H7 (cell line): ENCODE measurements at places on chromosomes 5 and 9.
A peak's percentile ranks its signal among the peaks of the same experiment; 100 is the strongest.

GRCh38 chr5:83385812-83386211, 85.7 kb upstream of the VCAN start:
- no peak for DNase-seq

- DNase-seq, result peak; percentile 51
Observed at GRCh38 chr5:79702606-79703380, 13.2 kb downstream of the CMYA5 start.

DNA sequence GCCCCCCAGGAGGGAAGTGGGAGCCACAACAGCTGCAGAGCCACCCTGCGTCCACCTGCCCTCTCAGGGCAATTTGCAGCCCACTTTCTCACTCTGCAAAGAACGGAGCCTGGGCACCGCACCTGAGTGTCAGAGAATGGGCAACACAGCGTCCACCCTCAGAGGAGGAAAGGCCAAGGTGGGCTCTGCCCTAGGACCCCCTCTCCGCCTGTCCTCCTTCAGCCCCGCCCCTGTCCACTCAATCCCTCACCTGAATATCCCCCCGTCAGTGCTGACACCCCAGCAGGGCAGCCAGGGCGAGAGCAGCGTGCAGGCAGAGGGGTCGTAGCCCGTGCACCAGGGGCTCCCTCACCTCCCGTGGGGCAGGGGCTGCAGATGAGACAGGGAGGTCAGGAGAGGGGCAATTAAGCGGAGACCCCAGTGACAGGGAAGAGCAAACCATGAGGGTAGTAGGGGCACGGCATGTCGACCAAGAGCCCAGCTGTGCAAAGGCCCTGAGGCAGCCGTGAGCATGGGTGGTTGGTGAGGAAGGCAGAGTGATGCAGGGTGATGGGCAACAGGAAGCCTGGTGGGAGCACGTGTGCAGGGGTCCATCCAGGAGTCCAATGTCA, 140.3 kb downstream of the OLFM1 start:
- DNase-seq, result no peak

DNA sequence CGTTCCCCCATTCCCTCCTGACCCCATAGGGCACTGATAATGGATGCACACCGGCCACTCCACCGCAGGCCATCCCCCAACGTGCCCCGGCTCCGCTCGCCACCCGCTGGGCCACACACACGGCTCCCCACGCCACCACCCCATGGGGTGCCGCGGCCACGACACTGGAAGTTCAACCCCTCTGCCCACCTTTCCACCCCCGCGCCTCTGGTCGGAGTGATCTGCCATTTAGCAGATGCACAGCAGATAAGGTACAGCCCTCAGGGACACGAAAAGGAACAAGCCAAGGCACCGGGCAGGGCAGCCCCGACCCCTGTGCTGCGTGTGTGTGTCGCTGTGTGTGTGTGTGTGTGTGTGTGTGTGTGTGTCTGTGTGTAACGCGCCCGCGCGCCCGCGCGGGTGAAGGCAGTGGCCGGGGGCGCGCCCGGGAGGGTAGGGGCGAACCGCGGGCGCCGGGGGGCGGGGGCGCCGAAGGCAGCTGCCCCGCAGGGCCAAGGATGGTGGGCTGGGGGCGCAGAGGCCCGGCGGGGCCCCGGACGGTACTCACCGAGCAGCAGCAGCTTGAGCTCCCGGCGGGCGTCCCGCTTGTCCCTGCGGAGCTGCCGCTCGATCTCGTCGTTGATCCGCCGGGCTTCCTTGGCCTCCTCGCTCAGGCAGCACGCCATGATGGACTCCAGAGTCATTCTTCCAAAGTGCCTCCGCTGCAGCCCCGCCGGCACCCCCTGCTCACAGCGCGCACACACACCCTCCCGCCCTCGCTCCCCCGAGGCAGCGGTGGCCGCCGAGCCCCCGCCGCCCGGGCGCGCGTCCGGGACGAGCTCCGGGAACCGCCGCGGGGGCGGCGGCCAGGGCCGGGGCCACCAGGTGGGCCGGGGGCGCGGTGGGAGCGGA, 813 bp downstream of the GNAQ start:
- peak; percentile 83 for DNase-seq

GRCh38 chr5:126544087-126544740, 50.8 kb downstream of the ALDH7A1 start:
- DNase-seq, result peak; percentile 30

DNA sequence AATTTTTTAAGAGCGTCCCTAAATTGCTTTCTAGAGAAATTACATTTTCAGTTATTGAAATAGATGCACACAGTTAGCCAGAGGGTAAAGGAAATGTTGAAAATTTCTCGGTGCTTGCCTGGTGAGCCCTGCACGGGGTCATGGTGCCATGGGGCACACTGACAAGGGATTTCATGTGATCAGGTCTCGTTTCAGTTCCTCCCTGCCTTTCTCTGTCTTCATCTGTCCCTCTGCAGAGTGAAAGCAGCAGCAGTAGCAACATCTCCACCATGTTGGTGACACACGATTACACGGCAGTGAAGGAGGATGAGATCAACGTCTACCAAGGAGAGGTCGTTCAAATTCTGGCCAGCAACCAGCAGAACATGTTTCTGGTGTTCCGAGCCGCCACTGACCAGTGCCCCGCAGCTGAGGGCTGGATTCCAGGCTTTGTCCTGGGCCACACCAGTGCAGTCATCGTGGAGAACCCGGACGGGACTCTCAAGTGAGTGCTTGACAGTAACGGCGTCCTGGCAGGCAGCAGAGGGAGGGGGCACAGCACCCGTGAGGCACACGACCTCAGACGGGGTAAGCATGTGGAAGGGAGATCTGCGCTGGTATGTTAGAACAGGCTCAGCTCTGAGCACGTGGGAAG, 89.1 kb upstream of the OTULINL start:
- DNase-seq, result no peak

DNA sequence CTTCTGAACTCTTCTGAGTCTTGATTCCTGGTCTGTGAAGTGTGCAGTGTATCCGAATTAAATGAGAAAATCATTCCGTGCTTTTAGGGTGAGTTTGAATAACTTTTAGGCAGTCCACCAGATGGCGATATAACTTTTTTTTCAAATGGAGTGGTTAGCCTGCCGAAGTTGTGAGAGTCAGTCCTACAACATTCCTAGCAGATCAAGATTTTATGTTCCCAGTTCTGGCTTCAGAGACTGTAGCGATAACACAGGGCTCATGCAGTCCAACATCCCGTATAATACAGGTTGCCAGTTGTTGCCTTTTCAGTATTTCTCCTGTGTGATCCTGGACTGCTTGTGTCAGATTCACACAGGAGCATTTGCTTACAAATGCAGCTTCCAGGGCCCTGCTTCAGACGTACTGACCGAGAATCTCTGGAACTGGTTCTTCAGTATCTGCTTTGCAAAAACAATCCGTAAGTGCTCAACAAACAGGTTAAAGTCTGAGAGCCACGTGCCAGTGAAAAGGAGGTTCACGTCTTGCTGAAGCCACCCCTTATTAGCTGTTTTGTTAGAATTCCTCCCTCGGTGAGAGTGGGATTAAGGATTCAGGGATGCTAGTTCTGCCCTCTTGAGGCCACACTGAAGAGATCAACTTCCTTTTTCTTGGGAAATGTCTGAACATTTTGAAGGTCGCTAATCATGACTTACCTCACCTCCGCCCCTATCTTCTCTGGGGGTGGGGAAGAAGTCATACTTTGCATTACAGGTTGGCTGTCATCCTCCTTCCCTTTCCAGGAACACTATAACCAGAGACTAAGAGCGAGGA, 22.8 kb downstream of the SMIM3 start:
- DNase-seq, result peak; percentile 34

DNA sequence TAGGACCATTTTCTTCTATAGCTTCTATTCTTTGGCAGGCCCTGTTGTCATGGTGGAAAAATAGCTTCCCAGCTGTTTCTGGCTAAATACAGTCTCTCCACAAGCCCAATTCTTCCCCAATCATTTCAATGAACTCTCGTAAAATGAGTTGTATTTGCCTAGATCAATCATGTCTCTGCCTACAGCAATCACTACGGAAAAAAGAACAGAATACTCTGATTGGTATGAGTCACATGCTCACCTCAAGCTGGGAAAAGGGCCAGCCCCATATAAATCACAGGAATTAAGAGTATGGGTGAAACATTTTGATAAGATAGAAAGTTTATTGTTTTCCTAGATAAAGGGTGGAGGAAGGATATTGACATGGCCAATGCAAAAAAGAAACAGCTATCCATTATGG, 711.4 kb downstream of the EFNA5 start:
- DNase-seq, result no peak

- DNase-seq, result no peak
Observed at GRCh38 chr5:81067406-81067805, 107.2 kb downstream of the RASGRF2 start.

GRCh38 chr5:150778088-150778516, 455 bp upstream of the SMIM3 start:
- no peak for DNase-seq

DNA sequence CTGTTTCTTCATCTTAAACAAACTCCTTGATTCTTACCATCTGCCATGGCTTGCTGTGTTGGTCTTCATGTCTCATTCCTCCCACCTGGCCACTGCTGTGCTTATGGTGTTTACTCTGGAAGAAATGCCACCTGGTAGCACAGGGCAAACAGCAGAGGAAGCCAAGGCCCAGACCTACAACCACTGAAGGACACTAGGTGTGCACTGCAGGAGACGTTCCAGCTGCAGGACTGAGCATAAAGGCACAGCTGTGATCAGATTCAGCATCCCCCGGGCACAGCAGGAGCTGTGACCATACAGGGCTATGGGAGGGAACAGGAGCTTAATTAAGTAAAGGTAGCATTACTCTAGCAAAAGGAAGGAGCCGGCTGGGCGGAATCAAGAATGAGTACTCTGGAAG, 12.6 kb upstream of the GNAQ start:
- no peak for DNase-seq

DNA sequence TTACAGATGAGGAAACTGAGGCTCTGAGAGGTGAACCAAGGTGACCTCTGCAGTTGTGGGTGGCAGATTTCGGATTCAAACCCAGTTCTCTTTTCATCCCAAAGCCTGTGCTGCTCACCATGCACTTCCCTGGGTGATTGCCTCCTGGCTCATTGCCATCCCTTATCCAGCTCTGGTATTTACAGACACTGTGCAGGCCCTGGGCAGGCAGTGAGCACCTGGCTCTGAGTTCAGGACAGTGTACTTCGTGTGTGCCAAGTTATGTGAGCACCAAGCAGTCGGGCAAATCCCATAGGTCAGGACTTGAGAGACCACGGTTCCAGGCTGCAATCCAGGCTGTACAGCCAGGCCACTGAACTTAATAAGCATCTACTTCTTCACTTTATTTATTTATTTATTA, 1.4 kb downstream of the LRSAM1 start:
- no peak for DNase-seq

- no peak for DNase-seq
Observed at GRCh38 chr5:107486489-107486888, 184.2 kb downstream of the EFNA5 start.

GRCh38 chr5:5560016-5560415, 137.5 kb downstream of the ICE1 start:
- DNase-seq, result no peak

DNA sequence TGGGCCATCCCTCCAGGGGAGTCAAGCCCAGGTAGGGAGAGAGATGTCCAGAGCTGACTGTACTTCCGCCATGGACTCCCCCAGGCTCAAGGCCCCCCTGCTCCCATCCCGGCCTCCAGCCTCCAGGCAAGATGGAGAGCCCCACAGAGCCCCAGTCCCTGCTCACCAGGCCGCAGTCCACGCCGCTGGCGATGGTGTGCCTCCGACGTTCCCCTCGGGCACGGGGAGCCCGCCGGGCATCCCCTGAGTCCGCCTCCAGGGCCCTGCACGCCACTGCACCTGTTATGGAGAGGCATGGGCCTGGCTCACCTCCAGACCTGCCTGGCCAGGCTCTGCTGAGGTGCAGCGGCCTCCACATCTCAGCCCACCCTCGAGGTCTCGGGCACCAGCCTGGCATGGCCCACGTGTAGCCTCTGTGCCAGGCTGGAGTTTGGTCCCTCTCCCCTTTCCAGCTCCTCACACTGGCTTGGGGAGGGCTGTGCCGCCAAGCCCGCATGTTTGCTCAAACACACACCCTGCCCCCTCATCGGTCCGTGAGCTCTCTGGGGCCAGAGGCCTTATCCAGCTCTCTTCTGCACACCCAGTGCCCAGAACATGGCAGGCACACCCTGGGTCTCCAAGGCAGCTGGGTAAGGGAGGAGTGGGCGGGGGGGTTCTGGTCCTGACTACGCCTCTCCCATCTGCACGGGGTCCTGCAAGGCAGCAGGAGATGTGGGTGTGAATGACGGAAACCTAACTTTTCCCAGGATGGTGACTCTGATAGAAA, 4.1 kb downstream of the SAPCD2 start:
- no peak for DNase-seq

GRCh38 chr5:149550268-149550583, 1.0 kb downstream of the CSNK1A1 start:
- no peak for DNase-seq

DNA sequence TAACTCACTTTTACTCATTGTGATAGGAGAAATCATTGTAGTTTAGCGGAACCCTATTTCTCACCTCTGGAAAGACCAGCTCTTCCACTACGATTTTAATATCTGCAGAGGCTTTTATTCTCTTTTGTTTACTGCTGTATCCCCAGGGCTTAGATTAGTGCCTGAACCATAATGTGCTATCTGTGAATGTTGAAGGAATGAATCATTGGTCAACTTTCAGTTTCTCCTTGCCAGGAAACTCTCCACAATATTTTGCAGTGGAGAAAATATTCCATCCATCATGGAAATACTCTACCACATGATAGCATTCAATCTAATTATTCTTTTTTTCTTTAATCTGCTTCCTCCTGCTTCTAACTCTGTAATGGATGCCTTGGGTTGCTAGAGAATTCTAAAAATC, 263.5 kb upstream of the PTPRD start:
- no peak for DNase-seq

- DNase-seq, result peak; percentile 69
Observed at GRCh38 chr5:75510836-75511434, 494 bp downstream of the CERT1 start.

DNA sequence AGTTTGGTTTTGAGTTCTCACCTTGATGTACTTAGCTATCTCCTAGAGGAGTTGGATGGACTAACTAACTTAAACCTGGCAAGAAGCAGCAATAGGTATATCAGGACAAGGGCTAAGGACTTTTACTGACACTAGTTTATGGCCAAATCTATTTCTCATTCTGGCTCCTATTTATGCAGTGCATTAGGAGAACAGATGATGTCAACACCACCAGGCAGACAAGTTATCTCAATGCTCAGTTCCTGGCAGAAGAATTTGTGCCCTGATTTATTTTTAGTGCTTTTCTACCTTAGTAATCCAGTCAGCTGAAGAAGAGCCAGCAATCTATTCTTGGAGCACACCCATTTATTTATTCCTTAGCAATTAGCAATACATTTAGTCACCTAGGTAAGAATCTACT, 30.7 kb upstream of the MYOT start:
- no peak for DNase-seq

DNA sequence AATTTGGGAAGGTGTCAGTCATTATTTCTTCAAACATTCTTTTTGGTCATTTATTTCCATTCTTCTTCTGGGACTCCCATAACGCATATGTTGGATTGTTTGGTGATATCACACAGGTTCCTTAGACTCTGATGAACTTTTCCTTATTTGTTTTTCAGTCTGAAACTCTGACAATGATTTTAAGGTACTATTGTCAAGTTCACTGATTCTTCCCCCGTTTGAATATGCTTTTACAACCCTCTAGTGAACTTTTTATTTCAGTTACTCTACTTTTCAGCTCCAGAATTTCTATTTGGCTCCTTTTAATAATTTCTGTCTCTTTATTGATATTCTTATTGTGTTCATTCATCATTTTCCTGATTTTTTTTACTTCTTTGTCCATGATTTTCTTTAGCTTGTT, 92.5 kb upstream of the RORB start:
- DNase-seq, result no peak
